ENCODE measurements at places on chromosomes 5 and 9.
A peak's percentile ranks its signal among the peaks of the same experiment; 100 is the strongest.

- no peak for DNase-seq
Measured at GRCh38 chr5:53917826-53918225, 357.4 kb downstream of the NDUFS4 start.

GRCh38 chr5:28810751-28811136 lies 1772.4 kb upstream of the CDH9 start:
- no peak for DNase-seq

DNA sequence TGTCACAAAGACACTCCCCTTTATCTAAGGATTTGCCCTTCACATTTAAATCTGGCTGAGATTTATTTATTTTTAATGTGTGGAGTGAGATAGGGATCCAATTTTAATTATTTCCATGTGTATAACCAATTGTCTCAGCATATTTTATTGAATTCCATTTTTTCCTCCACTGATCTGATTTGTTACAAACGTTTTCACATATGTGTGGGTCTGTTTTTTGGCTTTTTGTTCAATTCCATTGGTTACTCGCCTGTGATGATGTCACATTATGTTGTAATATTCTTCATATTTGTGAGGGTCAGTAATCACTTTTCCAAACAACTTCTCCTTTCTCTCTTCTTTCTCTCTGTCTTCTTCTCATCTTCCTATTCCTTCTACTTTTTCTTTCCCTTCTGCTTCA lies 278.3 kb upstream of the RFX3 start:
- DNase-seq, result no peak

DNA sequence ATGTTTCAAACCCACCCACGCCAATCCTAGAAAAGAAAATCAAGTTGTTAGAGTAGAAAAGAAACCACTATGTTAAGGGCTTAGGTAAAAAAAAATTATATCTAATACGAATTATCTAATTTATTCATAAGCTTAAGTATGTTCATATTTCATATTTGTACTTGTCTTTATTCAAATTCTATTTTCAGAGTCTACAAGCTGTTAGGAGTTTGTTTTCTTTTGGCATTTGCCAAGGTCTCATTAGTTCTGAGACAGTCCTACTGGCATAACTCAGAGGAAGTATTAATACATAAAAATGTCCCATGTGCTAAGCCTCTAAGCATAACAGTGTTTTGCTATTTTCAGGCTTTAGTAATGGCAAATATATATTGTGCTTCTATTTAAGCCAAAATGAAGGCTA lies 57.6 kb downstream of the STARD4 start:
- DNase-seq, result no peak

GRCh38 chr5:19369561-19369960 lies 618.4 kb downstream of the CDH18 start:
- no peak for DNase-seq

DNA sequence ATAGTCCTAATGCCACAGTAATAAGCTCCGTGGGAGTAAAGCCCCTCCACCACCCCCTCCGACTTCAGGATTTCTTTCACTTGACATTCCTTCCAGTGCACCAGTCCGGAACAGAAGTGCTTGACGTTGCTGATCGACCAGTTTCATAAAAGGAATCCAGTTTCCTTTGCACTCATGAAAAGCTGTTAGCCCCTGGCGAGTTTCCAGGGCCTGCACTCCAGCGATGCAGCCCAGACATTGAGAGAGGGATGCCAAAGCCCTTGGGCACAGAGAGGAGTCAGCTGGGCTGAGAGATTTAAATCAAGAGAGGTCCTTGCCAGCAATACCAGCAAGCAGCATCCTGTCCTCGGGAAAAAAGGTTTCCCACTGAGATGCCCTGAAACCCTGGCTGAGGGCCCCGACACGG lies 170.1 kb downstream of the GABBR2 start:
- DNase-seq, result peak; percentile 52

- peak; percentile 91 for DNase-seq
Measured at GRCh38 chr9:85212887-85213286, 528.9 kb downstream of the AGTPBP1 start.

All from kidney tubule cell (primary cell).